ENCODE measurements at places on chromosomes 12 and 14.

- peak; percentile 17 for DNase-seq
These were observed 3.9 kb downstream of the DDN start for GRCh38 chr12:48995086-48995879.

- DNase-seq = no peak
These were observed 142.1 kb downstream of the TSPAN9 start for GRCh38 chr12:3219233-3219632.

- DNase-seq = no peak
These were observed 78.8 kb downstream of the ERC1 start for GRCh38 chr12:1069846-1070245.

DNA sequence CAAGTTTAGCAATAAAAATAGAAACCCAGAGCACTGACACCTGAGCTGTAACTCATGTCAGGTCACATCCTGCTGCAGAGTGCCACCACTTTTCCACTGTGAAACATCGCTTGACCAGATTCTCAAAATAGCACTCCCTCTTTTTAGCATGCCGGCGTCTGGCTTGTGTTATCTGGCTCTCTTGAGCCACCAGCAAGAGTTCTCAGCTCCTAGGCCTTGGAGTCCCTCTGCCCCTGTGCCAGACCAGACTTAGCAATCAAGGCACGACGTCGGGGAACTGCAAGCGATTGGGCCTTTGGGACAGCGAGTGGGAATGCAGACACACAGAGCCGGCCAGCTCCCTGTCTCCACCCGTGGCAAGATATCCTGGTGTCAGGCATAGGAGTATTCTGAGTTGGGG lies 52.5 kb downstream of the SPIC start:
- no peak for DNase-seq

DNA sequence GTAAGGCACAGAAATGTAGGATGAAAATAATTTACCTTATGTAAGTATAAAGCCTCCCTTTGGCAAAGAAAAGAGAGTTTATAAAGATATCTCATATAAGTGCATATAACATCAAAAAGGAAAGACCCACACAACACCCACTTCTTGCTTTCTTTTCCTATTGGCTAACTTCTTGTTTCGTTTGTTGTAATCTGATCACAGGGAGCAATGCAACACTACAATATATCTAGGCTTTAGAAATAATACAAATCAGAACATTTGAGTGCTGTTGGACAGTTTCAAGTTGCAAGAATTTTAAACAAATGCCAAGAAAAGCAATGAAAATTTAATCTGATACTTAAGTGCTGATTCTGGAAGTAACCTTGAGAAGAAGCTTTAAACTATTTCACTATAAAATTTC lies 1.3 kb downstream of the FGD6 start:
- DNase-seq = no peak

DNA sequence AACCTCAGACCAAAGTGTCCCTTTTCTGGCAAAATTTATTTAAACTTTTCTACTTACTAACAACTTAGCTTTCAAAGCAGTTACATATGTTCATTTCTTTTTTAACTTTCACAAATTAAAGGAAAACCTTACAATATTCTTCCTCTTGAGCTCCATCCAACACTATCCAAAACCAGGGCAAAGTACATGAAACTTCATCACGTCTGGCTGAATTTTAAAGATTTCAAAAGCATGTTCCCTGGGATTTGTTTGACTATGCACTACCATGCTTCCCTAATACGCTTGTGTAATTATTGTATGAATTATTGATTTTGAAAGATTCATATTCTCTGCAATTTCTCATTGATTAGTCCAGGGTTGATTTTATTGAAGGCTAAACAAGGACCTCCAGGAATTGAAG lies 343.1 kb upstream of the TMPO start:
- no peak for DNase-seq

DNA sequence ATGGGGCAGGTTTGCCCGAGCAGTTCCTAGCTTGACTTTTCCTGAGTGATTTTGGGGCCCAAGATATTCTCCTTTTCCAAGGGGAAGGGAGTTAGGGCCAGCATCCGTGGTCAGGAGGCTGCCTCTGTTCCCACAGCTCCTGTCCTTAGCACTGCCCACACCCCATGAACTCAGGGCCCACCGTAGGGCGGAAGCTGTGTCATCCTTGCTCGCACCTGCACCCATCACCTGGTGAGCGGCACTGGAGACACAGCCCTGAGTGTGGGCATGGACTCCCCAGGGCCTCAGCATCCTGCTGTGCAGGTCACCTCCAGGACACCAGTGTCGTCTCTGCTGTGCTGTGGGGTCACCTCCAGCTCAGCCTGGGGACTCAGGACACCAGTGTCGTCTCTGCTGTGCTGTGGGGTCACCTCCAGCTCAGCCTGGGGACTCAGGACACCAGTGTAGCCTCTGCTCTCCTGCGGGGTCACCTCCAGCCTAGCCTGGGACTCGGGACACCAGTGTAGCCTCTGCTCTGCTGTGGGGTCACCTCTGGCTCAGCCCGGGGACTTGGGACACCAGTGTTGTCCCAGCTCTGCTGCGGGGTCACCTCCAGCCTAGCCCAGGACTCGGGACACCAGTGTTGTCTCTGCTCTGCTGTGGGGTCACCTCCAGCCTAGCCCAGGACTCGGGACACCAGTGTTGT lies 322.9 kb downstream of the ADGRD1 start:
- no peak for DNase-seq

DNA sequence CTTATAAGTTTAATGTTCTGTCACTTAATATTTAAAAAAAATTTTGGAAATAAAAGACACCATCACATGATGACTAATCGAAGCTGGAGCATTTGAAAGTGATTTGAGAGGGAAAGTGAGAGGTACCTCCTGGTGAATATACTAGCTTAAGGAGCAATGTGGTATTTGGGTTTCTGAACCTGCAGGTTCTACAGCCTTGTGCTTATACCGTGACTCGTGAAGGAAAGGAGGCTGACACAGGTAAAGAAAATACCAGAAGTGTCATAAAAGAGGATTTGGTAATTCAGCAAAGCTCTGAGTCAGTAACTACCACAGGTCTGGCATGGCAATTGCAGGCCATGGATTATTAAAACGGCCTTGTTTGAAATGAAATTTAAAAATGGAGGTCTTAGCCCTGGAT lies 151.0 kb downstream of the SLC38A4 start:
- DNase-seq = no peak

DNA sequence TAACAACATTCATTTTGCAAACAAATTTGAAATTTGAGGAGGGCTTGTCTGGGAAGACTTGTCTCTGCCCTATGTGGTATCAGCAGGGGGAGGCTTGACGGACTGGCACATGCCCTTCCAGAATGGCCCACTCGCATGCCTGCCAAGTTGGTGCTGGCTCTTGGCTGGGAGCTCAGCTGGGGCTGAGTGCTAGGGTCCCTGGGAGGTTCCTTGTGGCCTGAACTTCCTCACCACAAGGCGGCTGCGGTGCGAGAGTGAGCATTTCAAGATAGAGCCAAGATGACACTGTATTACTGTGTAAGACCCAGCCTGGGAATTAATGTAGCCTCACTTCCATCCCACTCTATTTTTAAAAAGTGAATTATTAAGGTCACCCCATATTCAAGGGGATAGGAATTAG lies 271.6 kb upstream of the PLEKHG7 start:
- no peak for DNase-seq

DNA sequence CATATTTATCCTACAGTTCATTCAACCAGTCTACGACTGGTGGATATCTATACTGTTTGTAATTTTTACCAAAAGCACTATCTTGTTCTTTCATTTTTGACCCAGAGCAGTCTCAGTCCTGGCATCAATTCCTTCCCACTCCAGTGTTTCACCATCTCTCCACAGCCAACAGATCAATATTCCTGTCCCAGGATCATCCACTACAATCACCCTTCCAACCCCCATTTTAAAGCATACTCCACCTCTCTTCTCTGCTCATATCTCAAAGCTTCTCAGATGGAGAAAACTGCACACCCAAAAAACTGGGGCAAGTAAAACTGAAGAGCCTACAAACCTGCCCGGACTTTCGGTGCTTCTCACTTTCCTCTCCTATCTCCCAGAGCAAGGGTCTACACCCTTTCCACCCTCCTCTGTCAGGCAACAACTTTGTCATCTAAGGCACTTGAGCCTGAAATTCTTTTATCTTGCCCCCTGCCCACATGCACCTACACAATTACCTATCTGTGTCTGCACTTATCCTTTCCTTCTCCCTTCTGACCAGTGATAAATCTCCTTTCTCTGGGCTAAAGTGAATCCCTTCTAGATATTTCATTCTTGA lies 4.1 kb upstream of the PIP4K2C start:
- DNase-seq = no peak

Measured in GF-D8 (cell line).